Regular cardiac myocyte (primary cell): ENCODE measurements at places on chromosomes 1 and 21. TPM values are rescaled to one million over a fixed set of nuclear protein-coding genes. Genes with fewer than 3 reads are reported as not detected.

Gene ARHGAP29
- total RNA-seq, result 60.3 and 96.6 TPM in 2 replicates

Gene COL11A1
- total RNA-seq, result 5.9 and 17.8 TPM in 2 replicates

Gene PSEN2
- 14.6 and 25.1 TPM in 2 replicates for total RNA-seq

Gene CD244
- 1.1 TPM in 1 of 2 replicates, not detected in the other for total RNA-seq

Gene C2CD2
- total RNA-seq, result 62.9 and 90.8 TPM in 2 replicates

Gene YARS1
- total RNA-seq, result 117 and 164 TPM in 2 replicates

Gene KPRP
- total RNA-seq, result not detected in 2 replicates

Gene S100A1
- not detected in 2 replicates for total RNA-seq

Gene FHL3
- 7.3 and 12.8 TPM in 2 replicates for total RNA-seq

Gene RAP1GAP
- total RNA-seq, result under 0.01 and 0.56 TPM in 2 replicates

Gene CD53
- total RNA-seq, result not detected in 2 replicates

Gene TBX19
- total RNA-seq, result 0.58 and 1.1 TPM in 2 replicates

Gene SCCPDH
- 47.7 and 53.3 TPM in 2 replicates for total RNA-seq

Gene NBPF4
- not detected in 2 replicates for total RNA-seq

Gene CCDC185
- total RNA-seq, result under 0.01 TPM in 1 of 2 replicates, not detected in the other

Gene UBE2J2
- 31.3 and 43.5 TPM in 2 replicates for total RNA-seq

Gene KIF21B
- 0.19 and 0.28 TPM in 2 replicates for total RNA-seq

Gene ADPRS
- total RNA-seq, result 38.7 and 39.7 TPM in 2 replicates

Gene OR2M3
- total RNA-seq, result not detected in 2 replicates

Gene PGLYRP4
- not detected in 2 replicates for total RNA-seq

Gene PRDM16
- 0.96 and 1.1 TPM in 2 replicates for total RNA-seq
